ENCODE measurements at places on chromosomes 7 and 10.

- DNase-seq = peak; percentile 57
Observed at GRCh38 chr7:26060733-26061677, 91.0 kb upstream of the NFE2L3 start.

DNA sequence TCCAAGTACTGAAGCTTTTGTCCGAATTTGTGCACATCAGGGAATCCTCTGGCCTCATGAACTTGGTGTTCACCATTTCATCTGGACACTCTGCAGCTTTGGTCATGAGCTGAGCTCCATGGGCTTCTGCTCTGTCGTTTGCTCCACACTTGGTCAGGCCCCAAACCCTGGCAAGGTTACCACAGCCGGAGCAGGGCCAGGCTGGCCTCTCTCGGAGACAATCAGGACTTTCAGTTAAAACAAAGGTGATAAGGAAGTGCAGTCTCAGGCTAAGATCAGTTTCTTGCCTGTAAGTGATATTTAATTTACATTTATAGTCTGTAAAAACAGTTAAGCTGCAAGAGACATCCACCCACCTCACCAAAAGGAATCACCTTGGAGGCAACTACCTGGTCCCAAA lies 558.9 kb downstream of the PARD3 start:
- DNase-seq = no peak

- no peak for DNase-seq
Observed at GRCh38 chr7:47291461-47292081, 290.3 kb downstream of the TNS3 start.

DNA sequence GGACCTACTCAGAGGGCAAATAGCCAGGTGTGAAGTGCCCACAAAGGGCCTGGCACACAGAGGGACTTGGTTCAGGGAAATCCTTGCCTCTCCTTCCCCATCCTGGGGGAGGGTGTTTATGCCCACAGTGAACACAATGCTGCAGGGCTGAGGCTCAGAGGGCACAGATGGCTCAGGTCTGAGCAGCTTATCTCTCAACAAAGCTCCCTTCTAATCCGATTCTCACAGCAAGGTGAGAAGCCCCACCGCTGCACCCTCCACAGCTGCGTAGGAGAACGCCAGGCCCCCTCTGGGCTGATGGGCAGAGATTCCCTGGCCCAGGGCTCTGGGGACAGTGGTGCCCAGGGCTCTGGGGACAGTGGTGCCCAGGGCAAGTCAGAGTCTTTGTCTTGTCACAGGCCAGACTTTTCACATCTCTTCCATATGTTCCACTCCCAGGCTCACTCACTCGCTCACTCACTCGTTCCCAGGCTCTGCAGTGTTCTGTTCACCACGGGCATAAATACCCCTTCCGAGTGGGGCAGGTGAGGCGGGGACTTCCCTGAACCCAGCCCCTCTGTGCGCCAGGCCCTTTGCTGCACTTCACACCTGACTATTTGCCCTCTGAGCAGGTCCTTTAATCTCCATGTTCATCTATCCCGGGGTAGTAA lies 8.7 kb upstream of the CDHR1 start:
- DNase-seq = no peak

DNA sequence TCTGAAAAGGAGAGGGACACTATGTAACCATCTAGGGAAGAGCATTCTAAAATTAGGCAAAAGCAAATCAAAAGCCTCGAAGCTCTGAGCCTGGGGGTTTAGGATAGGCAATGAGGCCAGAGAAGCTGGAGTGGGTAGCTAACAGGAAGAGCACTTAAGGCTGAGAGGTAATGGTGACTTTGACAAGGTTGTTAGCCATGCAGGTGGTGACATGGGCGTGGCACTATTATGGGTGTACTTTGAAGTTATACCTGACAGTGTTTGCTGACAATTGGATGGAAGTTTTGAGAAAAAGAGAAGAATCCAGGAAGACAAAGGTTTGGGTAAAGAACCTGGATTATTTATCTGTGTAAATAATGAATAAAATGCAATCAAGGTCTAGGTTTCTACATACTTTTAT lies 383.0 kb upstream of the SEMA3C start:
- DNase-seq = peak; percentile 7

DNA sequence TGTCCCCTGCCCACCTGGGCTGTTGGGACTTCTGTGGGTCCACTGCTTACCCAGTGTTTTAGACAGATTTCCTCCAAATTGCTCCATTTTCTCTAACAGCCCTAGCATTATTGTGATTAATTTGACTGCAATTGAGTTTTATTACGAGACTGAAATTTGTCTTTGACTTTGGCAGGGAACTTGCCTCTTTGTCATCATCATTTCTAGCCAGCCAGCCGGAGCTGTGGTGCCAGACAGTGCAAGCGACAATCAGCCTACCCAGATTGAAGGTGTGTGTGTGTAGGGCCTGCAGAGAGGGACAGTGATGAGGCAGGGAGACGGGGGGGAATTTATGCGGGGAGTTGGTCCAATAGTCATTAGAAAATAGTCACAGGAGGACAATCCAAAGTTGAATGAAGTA lies 743.0 kb downstream of the NRG3 start:
- DNase-seq = no peak

GRCh38 chr7:12771378-12771877 lies 84.0 kb downstream of the ARL4A start:
- no peak for DNase-seq

GRCh38 chr7:115851291-115851690 lies 179.3 kb downstream of the TFEC start:
- DNase-seq = peak; percentile 4

DNA sequence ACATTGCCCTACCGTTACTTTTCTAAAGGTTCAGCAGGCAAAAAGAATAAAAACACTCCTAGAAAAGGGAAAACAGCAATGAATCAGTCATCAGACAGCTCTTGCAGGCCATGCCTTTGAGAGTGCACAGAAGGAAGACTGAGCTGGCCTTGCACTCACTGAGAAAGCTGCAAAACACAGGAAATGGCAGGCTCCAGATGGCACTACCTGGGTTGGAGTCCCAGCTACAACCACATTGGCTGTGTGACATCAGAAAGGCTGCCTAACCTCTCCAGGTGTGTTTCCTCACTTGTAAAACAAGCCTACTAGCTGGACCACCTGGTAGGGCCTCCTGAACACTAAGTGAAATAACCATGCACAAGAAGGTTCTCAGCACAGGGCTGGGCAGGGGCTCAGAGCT lies 113.7 kb downstream of the SFMBT2 start:
- DNase-seq = no peak

DNA sequence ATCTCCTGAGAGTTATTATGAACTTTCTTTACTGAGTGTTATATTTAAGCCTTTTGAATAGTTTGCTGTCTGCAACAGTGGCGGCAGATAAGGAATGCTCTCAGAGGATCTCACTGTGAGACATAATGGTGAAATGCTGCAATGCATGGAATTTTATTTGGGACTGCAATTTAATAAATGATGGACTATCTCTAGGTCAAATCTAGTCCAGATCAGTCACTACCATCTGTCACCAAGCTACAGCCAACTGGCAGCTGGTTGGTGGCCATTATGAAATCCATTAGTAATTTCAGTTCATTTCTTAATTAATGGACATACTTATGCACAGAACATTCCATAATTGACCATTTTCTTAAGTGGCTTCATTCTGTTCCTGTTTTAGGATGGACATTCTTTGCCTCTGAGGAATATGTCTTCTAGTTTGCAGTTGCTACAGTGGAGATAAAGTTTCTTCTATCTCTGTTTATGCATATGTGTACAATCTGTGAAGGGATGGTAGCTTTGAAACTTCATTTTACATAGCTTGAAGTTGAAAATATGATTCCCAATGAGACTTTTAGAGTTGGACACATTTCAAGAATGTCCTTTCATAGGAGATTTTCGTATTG lies 586.6 kb downstream of the SUGCT start:
- DNase-seq = no peak

DNA sequence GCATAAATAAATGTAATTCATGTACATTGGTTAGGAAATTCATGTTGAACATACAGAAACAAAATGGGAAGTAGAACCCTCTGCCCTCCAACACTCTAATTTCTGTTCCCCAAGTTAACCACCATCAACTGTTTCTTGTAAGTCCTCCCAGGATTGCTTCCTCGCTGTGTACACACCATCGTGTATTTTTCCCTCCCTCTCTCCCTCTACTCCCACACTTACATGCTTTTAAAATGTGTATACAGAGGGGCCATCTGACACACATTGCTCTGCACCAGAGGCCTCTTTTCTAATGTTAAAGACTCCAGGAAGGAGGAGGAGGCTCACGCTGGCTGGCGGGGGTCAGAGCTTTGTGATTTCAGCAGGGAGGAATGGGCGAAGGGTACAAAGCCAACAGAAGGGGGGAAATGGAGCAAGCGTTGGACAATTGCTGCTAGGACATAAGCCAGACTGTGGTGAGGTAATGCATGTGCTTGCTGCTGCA lies 1.9 kb upstream of the EPHA1 start:
- DNase-seq = no peak

DNA sequence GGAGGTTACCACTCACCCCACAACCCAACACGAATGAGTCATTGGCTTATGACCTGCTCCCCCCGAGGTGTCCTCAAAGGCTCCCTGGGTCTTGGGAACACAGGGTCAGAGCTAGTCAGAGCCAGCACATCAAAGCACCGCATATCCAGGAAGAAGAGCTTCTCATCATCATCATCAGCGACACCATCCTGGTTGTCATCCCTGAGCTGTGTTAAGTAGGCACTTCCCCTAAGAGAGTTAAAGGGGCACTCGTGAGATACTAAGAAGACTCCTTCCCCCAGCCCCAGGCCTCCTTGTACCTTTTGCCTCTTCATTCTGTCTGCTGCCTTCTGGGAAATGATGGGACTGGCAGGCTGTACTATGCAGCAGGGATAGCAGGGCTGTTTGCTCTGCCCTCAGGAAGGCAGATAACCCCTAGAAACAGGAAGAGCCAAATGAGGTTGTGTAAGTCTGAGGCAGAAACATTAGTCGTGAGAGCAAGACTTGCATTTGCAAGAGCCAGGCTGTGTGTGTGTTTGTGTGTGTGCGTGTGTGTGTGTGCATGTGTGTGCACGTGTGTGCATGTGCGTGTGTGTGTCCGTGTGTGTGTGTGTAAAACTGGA lies 11.1 kb upstream of the CPA1 start:
- DNase-seq = no peak

DNA sequence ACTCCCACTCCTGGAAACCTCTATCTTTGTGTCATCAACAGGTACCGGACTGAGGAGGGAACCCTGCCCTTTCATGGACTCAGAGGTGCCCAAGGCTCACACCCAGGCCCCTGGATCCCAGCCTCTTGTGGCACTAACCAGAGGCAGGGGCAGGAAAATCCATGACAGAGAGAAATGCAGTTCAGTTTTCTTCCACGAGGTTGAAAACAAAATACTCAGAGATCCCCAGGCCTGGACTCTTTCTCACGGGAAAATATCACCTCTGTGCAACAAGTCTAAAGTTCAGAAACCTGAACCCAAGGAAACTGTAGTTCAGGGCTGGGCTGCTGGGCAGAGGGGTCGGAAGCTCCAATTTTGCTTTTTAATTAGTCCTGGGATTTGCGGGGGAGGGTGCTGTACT lies 21.4 kb upstream of the OPN4 start:
- no peak for DNase-seq

DNA sequence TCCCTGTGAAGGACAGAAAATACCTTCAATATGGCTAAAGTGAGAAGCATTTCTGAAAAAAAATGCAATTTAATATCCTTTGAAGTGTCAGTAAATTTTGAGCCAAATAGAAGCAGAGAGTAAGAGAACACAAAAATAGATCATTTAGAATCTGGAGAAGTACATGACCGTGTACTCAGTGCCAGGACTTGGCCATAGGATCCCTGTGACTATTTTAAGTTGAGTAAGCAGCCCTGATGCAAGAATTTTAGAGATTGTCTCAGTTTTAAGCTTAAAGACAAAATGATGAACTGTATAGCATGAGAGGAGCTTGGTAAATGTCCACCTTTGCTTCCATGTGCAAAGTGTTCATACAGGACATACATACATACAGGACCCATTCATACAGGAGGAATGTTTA lies 2.5 kb downstream of the PTER start:
- DNase-seq = no peak

- no peak for DNase-seq
Observed at GRCh38 chr10:78777466-78777865, 291.3 kb upstream of the ZMIZ1 start.

DNA sequence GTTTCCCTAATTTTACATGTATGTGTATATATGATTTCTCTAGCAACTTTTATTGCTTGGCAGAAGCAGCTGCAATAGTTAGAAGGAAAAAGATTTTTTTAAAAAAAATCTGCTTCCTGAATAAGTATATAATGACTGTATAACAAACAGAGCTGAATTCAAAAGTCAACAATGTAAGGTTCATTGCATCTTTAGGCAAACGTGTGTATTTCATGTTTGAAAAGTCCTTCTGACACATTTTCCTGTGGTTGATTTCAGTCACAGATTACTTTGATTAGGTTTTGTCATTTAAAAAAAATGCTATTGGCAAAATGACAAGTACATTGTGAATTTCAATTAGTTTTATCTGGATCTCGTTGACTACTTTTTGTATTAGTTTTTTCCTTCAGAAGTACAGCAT lies 231.0 kb downstream of the CSTF2T start:
- no peak for DNase-seq

DNA sequence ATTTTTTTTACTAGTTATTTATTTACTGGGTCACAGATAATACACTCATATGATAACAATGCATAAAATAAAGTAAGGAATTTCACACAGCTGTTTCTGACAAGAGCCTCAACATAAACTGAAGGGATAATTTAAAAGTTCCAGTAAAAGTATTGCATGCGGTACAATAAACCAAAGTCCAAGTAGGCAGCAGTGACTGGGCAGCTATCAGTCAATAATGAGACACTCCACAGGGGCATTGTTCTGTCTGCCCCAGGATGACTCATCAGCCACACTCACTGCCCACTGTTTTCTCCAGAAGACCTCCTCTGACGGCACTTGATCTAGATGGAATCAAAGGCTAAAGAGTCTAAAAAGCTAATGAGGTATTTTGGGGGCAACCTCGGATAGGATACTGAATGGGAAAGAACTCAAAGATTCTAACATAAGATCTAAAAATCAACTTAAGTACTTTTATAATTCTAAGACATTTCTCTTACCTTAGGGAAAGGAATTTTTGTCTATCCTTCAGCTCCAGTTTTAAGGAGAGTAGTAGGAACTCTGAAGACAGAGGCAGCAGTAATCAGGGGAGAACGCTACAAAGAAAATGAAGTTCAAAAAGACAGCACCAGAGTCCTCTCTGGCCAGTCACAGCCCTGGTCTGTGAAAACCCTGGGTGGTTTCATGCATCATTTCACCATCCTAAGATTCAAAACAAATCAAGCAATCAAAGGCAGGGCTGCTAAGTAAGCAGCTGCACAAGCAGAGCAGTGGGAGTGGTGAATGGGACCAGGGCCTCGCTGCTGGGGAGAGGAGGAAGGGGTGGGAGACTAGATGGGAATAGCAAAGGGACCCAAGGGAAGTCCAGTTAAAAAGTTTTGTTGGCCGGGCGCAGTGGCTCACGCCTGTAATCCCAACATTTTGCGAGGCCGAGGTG lies 175.1 kb downstream of the AVL9 start:
- DNase-seq = no peak

- DNase-seq = no peak
Observed at GRCh38 chr7:17396692-17397091, 98.2 kb downstream of the AHR start.

DNA sequence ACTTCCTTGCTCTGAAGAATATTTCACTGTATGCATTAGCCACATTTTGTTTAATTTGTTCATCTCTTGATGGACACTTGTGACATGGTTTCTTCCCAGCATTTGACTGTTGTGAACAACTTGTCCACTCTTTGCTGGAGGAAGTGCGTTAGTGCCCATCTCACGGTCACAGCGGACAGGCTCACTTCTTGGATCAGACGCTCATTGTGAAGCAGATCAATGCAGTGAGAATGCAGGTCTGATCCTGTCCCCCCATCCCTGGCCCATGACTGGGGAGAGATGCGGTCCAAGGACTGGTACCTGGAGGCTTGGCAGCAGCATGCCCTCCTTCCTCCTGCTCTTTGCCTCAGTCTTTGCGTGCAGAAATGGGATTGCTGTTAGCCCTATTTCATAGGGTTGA lies 41.5 kb downstream of the DOCK1 start:
- DNase-seq = no peak
